ENCODE measurements at places on chromosomes 1 and 21. TPM values are rescaled to one million over a fixed set of nuclear protein-coding genes. Genes with fewer than 3 reads are reported as not detected.
A peak's percentile ranks its signal among the peaks of the same experiment; 100 is the strongest.

APP gene
- 37.2 TPM for total RNA-seq

WRAP73 gene
- 39.9 TPM for total RNA-seq

MAP10 gene
- total RNA-seq = 1.9 TPM

VWA1 gene
- 1.4 TPM for total RNA-seq

PCAT6 gene
- total RNA-seq = 1.0 TPM

FAM131C gene
- 0.32 TPM for total RNA-seq

PLA2G2A gene
- total RNA-seq = not detected

SFN gene
- total RNA-seq = 2.2 TPM

FAM163A gene
- total RNA-seq = not detected

DEGS1 gene
- 43.1 TPM for total RNA-seq

PYHIN1 gene
- 11.5 TPM for total RNA-seq

DNA sequence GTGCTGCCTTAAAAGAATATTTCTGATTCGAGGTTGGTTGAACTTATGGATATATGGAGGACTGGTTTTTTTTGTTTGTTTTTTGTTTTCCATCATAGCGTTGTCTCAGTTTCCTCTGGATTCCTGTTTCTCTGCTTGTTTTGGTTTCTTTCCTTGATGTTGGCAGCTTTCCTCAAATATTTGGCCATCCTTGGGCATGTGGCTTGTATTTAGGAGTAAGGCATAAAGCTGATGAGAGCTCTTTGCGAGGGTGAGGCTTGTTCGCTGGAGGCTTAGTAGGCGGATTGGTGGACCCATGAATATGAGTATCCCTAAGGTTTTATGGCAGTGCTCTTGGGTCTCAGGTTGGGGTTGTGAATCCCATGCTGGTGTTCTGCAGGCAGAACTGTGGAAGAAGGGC lies 22.9 kb downstream of the DYRK1A start:
- H3K27ac ChIP-seq = peak overlapping the region; percentile 9
- DNase-seq = no peak
- peaks cover 75% of the 10 kb centered on the region for H3K4me1 ChIP-seq
- no peaks in the 10 kb centered on the region for H3K27me3 ChIP-seq
- no peak overlapping the region for H3K4me3 ChIP-seq

- no peak overlapping the region for H3K27ac ChIP-seq
- H3K36me3 ChIP-seq = no peaks in the 10 kb centered on the region
- no peak for DNase-seq
- no peak overlapping the region for H3K4me3 ChIP-seq
These were observed 26.2 kb downstream of the VASH2 start for GRCh38 chr1:212976586-212976985.

- no peak for DNase-seq
- no peaks in the 10 kb centered on the region for H3K27me3 ChIP-seq
- H3K4me1 ChIP-seq = peaks cover 13% of the 10 kb centered on the region
- H3K36me3 ChIP-seq = peaks cover 22% of the 10 kb centered on the region
These were observed 78.2 kb downstream of the MACF1 start for GRCh38 chr1:39282537-39283216.

- no peaks in the 10 kb centered on the region for H3K36me3 ChIP-seq
- H3K27ac ChIP-seq = no peak overlapping the region
- H3K4me3 ChIP-seq = no peak overlapping the region
- no peak for DNase-seq
- no peaks in the 10 kb centered on the region for H3K4me1 ChIP-seq
These were observed 168.6 kb downstream of the KAZN start for GRCh38 chr1:14767075-14767474.

GRCh38 chr1:41740630-41741239 lies 178.0 kb downstream of the HIVEP3 start:
- peak overlapping the region; percentile 44 for H3K27ac ChIP-seq
- DNase-seq = peak; percentile 43
- H3K4me3 ChIP-seq = peak overlapping the region; percentile 91
- peaks cover 99% of the 10 kb centered on the region for H3K4me1 ChIP-seq

GRCh38 chr1:81525085-81525484 lies 275.6 kb upstream of the ADGRL2 start:
- no peaks in the 10 kb centered on the region for H3K36me3 ChIP-seq
- H3K4me1 ChIP-seq = no peaks in the 10 kb centered on the region
- H3K27ac ChIP-seq = no peak overlapping the region
- no peaks in the 10 kb centered on the region for H3K27me3 ChIP-seq

- H3K4me1 ChIP-seq = peaks cover 9% of the 10 kb centered on the region
- no peak for DNase-seq
- no peak overlapping the region for H3K4me3 ChIP-seq
- no peaks in the 10 kb centered on the region for H3K36me3 ChIP-seq
These were observed 24.4 kb downstream of the GIPC2 start for GRCh38 chr1:78070210-78070609.

DNA sequence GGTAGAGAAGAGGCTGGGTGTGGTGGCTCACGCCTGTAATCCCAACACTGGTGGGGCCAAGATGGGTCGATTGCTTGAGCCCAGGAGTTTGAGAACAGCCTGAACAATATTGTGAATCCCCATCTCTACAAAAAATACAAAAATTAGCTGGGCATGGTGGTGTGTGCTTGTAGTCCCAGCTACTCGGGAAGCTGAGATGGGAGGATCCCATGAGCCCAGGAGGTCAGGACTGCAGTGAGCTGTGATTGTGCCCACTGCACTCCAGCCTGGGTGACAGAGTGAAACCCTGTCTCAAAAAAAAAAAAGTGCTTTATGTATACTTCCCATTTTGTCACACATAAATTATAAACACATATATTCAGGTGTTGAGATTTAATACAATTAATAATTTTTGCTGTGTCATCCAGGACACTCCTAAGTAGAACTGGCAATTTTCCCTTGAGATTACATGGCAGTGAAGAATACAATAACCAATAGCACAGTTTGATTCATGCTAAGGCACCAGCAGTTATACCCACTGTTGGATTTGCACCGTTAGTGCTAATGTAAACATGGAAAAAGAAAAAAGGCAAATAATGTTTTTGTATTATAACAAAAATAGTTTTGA lies 15.5 kb downstream of the GABPB2 start:
- no peaks in the 10 kb centered on the region for H3K27me3 ChIP-seq
- no peaks in the 10 kb centered on the region for H3K36me3 ChIP-seq
- DNase-seq = no peak
- H3K4me3 ChIP-seq = no peak overlapping the region
- no peaks in the 10 kb centered on the region for H3K4me1 ChIP-seq

DNA sequence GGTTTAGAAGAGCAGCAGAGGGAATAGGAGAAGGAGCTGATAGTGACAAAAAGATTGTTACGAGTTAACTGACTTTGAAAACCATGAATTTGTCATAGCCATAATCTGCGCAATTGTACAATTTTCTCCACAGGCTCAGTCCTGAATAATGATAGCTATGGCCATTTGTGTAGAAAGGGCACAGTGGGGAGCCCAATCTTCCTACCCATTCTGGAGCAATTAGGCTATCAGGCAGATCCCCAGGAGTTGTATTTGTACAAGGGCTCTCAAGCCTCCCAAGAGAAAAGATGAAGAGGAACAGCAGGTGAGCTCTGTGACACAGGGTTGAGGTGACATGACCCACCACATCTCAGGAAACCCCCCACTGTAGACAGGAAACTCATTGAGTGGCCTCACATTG lies 42.1 kb upstream of the SAMD13 start:
- no peaks in the 10 kb centered on the region for H3K4me1 ChIP-seq
- no peak overlapping the region for H3K27ac ChIP-seq
- no peak for DNase-seq
- H3K36me3 ChIP-seq = no peaks in the 10 kb centered on the region
- no peaks in the 10 kb centered on the region for H3K27me3 ChIP-seq

DNA sequence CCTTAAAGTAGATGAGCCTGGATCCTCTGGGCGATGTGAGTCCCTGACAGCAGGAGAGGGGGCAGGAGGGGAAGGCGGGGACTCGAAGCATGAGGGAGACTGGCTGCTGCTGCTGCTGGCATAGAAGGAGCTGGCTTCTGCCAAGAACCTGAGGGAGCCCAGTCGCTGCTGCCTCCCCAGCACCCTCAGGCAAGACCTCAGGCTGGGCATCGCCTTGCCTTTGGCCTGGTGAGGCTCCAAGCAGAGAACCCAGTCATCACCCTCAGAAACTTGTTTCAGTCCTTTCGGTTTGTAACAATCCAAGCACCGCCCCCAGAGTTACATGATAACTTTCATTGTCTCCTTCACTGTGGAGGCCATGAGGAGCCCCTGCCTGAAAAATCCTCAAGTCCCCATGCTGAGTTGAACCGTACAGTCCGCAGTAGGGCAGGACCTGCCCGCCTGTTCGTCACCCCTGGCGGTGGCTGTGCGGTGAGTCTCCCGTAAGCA lies 38.8 kb downstream of the POFUT2 start:
- H3K4me1 ChIP-seq = no peaks in the 10 kb centered on the region
- H3K27me3 ChIP-seq = no peaks in the 10 kb centered on the region
- no peak overlapping the region for H3K4me3 ChIP-seq
- no peak overlapping the region for H3K27ac ChIP-seq

DNA sequence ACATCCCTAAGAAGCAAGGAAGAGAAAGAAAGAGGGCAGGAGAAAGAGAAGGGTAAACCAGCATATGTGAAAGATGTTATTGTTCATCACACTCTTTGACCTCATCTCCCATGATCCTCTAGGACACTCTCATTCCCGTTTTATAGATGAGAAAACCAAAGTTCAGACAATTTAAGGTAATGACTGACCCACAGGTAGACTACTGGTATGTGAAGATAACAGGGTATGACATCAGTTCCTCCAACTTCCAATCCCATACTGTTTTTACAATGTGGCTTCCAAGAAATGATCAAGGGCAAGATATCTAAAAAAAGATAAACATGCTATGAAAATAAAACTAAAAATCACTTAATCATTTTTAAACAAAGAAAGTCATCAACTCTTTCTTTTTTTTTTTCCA lies 95.2 kb upstream of the TNFSF4 start:
- peaks cover 40% of the 10 kb centered on the region for H3K27me3 ChIP-seq
- no peak for DNase-seq
- no peak overlapping the region for H3K27ac ChIP-seq

GRCh38 chr1:41412748-41413147 lies 51.5 kb downstream of the FOXO6 start:
- no peaks in the 10 kb centered on the region for H3K36me3 ChIP-seq
- H3K4me3 ChIP-seq = no peak overlapping the region
- DNase-seq = no peak
- H3K4me1 ChIP-seq = no peaks in the 10 kb centered on the region

DNA sequence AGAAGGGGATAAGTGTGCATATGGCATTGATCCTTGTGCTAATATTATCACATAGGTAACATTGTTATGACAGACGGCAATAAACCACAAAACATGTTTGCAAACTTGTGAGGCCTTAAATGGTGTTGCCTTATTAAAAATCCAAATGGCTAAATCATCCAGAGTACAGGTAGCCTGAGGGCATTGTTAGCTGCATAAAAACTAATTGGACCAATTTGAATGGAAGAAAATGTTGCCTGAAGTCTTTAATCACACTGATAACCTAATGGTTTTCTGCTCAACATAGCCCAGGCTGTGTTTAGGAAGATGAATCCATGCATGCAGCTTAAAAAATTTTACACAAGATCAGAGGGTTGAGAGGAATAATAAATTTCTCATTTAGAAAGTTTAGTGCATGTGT lies 19.4 kb upstream of the LRRC53 start:
- no peaks in the 10 kb centered on the region for H3K4me1 ChIP-seq
- no peak overlapping the region for H3K4me3 ChIP-seq
- DNase-seq = no peak
- H3K27ac ChIP-seq = no peak overlapping the region

GRCh38 chr1:234725177-234726132 lies 115.5 kb upstream of the IRF2BP2 start:
- peak overlapping the region; percentile 96 for H3K27ac ChIP-seq
- no peaks in the 10 kb centered on the region for H3K27me3 ChIP-seq
- DNase-seq = peak; percentile 63
- peak overlapping the region; percentile 85 for H3K4me3 ChIP-seq

- H3K4me3 ChIP-seq = no peak overlapping the region
- no peak overlapping the region for H3K27ac ChIP-seq
- DNase-seq = no peak
- no peaks in the 10 kb centered on the region for H3K27me3 ChIP-seq
These were observed 417.3 kb upstream of the PROX1 start for GRCh38 chr1:213570487-213570886.

- no peak for DNase-seq
- H3K4me1 ChIP-seq = no peaks in the 10 kb centered on the region
- peaks cover 27% of the 10 kb centered on the region for H3K27me3 ChIP-seq
- H3K36me3 ChIP-seq = no peaks in the 10 kb centered on the region
- H3K27ac ChIP-seq = no peak overlapping the region
These were observed 43.2 kb downstream of the GJA5 start for GRCh38 chr1:147717051-147717705.

DNA sequence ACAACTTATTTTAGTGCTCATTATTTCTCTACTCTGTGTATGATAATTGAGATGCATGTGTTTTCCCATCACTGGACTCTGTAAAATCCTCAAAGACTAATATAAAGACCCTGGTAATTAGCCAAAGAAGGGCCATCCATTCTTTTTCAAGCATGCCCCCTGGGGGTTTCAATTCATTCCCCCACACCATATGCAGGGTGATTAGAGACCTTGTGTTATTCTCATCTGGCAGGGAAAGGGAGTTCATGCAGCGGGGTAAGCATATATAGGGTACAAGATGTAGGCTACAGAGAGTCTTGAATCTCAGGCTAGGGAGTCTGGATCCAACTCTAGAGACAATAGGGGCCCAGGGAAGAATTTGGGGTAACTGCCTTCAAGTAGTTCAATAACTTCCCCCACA lies 166.5 kb downstream of the TNR start:
- DNase-seq = no peak
- H3K4me3 ChIP-seq = no peak overlapping the region
- peaks cover 4% of the 10 kb centered on the region for H3K4me1 ChIP-seq
- H3K36me3 ChIP-seq = no peaks in the 10 kb centered on the region
- H3K27ac ChIP-seq = no peak overlapping the region

DNA sequence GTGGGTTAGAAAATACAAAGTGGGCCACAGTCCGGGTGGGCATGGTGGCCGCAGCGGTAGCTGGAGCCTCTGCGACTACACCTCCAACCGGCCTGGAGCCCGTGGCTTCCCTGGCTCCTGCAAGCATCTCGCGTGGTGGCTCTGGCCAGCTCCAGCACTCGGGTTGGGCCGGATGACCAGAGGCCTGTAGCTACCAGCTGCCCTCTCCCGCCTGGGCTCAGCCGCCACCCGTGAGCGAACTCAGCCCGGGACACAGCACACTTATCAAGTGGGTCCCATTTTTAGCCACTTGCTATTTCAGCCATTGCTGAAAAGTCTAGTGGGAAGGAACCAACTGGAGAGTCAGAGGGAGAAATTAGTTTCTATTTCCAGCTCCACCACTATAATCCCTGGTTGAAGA lies 107.7 kb upstream of the CACYBP start:
- no peaks in the 10 kb centered on the region for H3K27me3 ChIP-seq
- H3K27ac ChIP-seq = no peak overlapping the region
- no peaks in the 10 kb centered on the region for H3K36me3 ChIP-seq
- H3K4me3 ChIP-seq = no peak overlapping the region
- H3K4me1 ChIP-seq = peaks cover 7% of the 10 kb centered on the region

All from activated T-cell treated with anti-CD3 and anti-CD28 coated beads, Interleukin-2, amount 50 U/mL, for 72 hours (primary cell).